ENCODE measurements at places on chromosomes 2 and 18.

DNA sequence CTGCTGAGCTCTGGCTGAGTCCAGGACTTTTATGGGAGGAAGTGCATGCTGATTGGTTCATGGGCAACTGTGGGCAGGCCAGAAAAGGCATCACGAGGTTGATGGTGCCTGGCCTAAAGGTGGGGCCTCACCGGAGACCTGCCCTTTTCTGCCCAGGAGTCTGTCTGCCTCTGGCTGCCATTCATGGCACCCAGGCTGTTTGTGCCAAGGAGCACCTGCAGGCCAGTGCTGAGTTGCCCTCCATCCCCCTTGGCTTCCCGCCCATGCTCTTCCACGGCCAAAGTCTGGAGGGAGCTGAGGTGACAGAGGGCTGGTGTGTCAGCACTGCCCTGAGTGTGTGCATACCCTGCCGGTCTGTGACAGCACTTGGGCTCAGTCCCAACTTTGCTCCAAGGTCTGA lies 123.2 kb downstream of the PTH2R start:
- no peak for DNase-seq

- DNase-seq = no peak
Observed at GRCh38 chr2:46311651-46312223, 14.5 kb downstream of the EPAS1 start.

DNA sequence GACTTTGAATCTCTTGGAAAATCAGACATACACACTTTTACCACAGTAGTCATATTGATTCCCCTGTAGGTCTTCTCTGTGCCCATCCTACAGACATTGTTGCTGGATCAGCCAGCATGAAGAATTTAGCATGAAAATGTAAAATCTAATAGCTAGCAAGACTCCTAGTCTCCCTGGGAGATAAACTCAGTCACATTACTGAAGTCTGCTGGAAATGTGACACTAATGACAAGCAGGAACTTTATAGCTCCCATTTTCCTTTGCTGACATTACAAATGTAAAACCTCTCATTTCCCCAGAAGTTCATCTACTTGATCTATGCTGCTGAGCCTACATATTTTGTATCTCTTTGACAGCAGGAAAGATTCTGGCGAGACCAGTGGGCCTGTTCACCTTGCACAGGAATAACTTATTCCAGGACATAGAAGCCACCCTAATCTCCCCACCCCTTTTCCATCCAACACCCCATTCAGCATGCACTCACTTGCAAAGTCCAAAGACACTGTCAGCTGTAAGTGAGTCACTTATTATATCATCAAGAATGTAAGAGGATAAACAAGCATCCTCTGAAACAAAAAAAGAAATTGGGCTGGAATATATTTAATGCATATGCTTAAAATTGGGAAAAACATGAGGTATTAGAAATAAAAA lies 648.3 kb upstream of the PKDCC start:
- DNase-seq = no peak

GRCh38 chr2:185790361-185790760 lies 51.8 kb downstream of the FSIP2 start:
- DNase-seq = no peak

DNA sequence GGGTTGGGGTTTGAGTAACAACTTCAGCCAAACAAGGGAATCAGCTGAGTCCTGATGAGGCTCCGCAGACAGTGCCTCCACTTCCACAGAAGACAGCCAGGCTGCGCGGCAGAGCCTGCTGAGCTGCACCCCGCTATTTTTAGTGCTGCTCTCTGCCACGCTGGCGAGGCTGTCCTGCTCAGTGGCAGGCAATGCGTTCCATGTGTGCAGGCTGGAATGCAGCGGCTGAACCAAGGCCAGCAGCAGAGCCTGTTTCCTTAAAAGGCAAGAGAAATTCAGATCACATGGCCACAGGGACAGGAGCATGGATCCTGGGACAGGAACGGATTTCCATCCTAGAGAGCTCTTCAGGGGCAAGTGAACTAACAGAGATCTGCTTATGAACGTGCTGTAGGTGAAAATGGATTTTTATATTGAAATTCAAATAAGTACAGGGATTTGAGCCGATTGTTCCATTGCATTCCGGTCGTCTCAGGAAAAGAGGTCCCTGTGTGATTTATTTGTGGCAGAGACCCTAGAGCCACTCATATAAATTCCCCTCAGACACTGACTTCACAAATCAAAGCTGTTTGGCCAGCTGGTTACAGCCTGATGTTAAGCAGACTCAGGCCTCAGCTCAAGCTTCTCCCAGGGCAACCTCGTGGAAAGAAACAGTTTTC lies 98.7 kb downstream of the COL6A3 start:
- DNase-seq = peak; percentile 76

DNA sequence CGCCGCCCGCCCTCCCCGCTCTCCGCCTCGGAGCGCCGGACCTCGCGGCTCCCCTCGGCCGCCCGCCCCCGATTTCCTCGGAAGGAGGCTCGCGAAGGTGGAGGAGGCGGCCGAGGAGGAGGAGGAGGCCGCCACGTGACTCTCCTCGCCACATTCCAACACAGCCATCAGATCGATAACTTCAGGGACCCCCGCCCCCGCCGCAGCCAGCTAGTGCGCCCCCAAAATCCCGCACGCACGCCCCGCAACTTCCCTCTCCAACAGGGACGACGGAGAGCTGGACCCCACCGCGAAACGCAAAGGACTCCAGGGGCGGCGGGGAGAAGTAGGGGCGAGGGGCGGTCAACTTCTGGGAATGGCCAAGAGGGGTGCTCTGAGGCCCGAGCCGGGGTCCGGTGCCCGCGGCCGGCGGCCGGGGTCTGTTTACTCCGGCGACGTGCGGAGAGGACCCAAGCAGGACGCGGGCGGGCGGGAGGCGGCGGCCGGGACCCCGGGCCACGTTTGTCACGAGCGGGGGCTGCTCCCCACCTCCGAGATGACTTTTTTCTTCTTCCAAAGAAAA lies 2.0 kb downstream of the ZNF521 start:
- DNase-seq = no peak

DNA sequence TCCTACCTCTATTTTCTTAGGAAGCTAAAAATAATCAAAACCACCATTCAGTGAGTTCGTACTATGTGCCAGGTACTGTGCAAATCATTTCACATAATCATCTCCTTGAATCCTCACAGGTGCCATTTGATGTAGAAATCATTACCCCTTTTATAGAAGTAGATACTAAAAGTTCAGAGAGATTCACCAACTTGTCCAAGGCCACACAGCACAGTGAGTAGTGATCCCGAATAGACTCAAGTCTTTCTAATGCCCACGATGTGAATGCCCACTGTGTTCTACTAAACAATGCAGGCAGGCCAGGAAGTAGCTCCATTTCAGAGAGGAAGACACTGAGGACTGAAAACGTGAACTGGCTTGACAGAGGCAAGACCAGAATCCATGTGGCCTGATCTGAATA lies 68.8 kb downstream of the ANTXR1 start:
- no peak for DNase-seq

- DNase-seq = no peak
Observed at GRCh38 chr2:118464046-118464445, 375.8 kb downstream of the INSIG2 start.

GRCh38 chr2:5618271-5618670 lies 73.9 kb upstream of the SOX11 start:
- no peak for DNase-seq

GRCh38 chr18:66724664-66725356 lies 120.9 kb upstream of the CDH19 start:
- no peak for DNase-seq
